Kasumi-1 (cell line): ENCODE measurements at places on chromosomes 3 and 15.

GRCh38 chr15:80788536-80788935, 9.4 kb downstream of the CEMIP start:
- DNase-seq, result no peak

DNA sequence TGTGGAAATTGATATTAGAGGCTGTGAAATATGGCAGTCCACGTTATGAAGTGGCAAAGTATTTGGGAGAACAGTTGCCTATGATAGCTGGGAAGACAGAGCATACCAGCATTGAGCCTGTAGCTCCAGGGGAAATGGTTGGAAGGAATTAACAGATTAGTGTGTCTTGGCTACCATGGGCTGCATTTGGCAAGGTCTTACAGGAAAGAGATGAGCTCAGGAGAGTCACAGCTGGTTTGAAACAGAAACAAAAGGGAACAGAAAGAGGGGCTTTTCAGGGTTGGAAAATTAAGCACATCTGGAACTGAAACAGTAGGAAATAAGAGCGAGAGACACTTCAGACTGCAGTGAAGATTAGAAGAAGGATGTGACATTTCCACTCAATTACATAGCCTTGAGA, 141.7 kb downstream of the FBLN2 start:
- DNase-seq, result no peak

DNA sequence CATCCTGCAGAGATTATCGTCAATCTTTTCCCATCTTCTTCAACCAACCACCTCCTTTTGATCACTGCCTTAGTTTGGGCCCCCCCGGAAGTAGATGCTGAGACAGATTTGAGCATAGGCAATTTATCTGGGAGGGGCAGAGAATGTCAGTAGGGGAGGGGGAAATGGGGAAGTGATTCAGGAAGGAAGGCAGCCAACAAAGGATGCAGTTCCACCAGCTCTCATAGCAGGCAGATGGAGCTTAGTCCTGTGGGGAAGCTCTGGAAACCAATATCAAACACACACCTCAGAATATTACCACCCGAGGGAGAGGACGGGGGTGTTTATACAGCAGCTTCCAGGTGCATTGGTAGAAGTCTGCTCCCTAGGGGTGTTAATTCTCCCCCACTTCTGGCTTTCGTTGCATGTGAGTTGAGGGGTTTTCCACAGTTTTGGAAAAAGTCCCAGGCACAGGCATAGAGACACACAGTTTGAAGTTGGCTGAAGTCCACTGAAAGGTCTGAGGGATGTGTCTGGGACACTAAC, 91.5 kb upstream of the TNFAIP8L3 start:
- no peak for DNase-seq

GRCh38 chr3:71046791-71047190, 536.7 kb downstream of the FOXP1 start:
- DNase-seq, result no peak

DNA sequence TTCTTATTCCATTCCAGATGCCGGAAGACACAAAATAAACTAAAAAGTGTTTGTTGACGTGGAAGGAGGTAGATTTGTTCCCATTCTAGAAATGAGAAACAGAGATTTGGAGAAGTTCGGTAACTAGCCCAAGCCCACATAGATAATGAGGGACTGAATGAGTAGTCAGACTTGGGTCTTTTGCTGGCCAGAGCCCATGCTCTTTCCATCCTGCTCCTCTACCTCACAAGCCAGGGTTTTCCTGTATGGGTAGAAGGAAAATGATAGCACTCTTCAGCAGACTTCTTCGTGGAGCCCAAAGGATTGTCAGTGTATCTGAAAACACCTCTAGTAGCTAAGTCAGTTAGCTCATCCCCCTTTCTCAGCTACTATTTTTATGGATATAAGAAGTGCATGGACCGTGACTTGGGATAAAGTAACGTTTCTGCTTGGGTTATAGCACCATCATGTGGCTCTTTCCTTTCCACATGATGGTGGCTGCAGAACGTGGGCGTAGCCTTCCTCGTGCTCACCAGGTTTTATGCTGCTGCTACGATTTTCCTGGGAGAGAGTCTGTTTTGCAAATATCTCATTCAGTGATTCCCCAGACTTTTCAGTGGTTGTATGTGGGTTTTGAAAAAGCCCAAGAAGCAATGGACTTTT, 84.6 kb downstream of the DGKG start:
- DNase-seq, result no peak

GRCh38 chr3:189985948-189986347, 134.7 kb downstream of the P3H2 start:
- DNase-seq, result no peak

GRCh38 chr3:126551839-126552687, 6.7 kb downstream of the C3orf22 start:
- DNase-seq, result no peak

DNA sequence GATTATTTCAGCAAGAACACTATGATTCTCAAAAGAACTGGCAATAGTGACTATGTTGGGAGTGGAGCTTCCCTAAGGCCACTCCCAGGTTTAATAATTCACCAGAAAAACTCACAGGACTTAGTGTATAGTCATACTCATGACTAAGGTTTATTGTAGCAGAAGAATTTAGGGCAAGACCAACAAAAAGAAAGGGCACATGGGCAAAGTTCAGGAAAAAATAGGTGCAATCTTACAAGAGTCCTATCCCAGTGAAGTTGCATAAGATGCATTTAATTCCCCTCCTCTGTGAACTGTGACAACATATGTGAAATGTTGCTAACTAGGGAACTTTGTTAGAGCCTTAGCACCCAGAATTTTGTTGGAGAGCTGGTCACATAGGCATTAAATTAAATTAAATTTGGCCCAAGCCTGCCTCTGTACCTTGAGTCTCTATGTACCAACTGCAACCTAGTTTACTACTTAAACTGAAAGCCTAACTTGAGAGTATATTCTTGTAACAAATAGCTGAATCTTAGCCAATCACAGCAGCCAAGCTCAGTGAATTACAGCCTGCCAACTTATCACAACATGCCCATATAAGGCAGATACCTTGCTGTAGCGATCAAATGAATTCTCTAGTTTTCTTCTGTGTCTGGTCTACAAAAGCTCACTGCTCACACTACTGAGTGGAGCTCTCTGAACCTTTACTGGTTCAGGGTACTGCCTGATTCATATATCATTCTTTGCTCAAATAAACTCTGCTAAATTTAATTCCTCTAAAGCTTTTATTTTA, 386.2 kb upstream of the ARHGEF26 start:
- no peak for DNase-seq

DNA sequence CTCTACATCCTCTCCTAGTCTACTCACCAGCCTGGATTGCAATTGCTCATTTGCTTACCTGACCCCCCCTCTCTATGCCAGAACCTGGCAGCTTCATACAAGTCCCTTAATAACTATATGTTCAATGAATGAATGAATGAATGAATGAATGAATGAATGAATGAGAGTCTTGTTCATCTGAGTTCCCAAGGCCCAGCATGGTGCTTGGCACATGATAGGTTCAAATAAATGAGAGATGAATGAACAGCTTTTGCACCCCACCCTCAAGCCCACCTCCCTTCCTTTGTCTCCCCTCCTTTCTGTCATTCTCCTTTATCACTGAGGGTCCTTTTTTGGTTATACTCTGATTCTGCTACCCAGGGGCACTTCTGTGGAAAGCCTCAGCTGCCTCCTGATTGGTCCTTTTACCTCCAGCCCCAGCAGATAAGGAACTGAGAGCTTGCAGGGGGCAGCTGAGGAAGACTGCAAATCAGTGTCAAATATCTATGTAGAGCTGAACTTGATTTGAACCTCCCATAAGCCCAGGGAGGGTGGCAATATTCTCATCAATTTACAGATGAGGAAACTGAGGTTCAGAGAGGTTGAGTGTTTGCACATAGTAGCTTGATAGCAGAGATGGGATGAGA, 54.1 kb upstream of the CHRNB4 start:
- no peak for DNase-seq

DNA sequence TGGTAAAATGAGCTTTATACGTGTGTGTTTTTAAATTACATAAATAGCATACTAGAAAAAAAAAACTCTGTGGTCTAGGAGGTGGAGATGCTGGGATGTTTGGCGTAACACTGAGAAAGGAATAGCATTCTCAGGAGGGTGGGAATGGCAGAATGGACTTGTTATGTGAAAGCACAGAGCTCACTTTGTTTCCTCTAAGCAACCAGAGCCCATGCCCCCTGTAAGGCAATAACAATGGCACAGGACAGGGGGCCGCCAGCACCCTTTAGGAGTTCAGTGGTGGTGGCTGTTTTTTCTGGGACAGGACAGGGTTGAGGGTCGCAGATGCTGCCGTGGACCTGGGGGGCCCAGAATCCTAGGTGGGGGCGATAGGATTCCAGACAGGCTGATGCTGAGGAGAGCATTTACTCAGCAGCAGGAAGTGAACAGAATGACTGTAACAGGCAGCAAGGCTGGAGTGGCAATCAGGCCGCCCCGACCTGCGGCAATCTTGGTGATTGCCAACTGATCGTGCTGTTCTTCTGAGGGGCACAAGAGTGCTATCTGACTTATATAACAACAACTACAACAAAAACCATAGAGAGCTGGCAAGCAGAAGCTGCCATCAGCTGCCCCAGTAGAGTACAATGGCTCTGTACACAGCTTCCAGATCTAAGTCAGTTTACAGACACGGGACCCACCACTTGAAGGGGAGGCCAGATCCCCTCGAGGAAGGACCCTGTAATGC, 160.4 kb downstream of the UACA start:
- no peak for DNase-seq

DNA sequence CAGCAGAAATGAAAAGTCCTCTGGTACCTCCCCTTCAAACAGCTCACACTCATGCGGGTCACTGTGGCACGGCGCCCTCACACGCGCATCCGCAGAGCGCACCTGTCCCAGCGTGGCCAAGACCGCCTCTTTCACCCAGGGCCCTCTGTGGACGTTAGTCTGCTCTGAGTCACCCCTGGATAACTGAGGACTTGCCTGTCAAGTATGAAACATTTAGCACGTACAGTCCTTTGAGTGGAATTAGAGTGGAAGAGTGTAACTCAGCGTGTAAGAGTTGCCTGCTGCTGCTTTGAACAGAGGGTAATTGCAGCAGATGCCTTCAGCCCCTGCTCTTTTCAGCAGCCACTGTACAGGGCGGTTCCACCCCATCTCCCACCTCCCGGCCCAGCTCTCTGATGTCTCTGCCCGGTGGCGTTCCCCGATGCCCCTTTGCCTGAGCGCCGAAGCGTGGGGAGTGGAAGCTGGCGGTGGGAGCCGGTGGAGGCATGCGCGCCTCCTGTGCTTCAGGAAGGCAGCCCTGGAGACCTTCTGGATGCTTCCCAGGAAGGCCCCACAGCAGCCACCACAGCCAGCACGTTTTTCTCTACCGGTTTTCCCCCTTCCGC, 23.0 kb downstream of the CPN2 start:
- DNase-seq, result no peak

DNA sequence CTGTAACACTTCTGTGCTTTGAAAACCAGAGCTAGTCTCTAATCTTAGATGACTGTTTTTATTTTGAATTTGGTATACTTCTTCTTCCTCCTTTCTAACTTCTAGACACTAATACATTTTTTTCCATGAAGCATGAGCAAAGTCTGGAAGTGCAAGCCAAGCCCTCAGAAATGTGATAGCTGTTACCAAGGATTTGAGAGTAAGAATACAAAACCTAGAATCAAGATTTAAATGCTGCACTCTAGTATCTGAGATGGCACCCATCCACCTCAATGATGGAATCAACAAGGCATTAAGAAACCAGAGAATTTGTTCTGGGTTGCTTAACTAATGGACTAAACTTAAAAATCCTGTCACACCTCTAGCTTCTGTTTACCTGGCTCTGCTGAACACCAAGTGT, 9.2 kb downstream of the FEZF2 start:
- no peak for DNase-seq

DNA sequence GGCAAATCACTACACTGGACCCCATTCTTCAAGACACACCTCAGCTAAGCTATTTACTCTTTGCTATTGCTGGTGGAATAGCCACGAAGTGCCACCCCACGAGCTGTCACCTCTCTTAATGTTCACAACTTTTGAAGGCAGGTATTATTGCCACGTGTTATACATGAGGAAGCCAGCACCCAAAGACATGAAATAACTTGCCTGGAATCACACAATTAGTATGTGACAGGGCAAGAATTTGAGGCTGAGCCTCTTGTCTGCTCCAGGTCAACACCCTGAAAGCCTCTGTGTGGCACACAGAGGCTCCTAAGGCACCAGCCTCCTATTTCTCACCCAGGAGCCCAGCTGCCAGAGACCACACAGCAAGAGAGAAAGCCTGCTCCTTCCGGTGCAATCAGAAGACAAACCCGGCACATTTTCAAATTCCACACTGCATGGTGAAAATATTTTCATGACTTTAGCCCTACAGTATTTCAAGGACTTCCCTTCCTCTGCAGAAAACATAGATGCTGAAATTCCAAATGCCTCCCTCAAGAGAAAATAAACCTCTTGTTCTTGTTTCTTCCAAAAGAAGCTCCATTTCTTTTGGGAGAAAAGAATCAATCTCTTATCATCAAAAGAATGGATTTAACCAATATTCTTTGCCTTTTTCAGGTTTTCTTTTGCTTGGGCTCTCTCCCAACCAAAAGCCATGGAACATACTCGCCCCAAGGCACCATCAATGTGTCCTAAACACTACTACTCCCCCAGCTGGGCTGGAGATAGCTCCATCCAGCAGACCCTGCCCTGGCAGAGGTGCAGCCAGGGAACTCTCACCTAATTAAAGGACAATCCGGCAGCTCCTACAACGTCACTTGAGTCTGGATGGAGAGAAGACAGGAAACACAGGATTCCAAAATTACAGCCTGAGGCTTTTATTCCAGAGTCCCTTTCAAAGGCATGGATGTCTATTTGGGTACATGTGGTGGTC, 84.7 kb upstream of the THBS1 start:
- DNase-seq, result no peak
